ENCODE measurements at places on chromosomes 2 and 18. TPM values are rescaled to one million over a fixed set of nuclear protein-coding genes. Genes with fewer than 3 reads are reported as not detected.

SP140 gene
- not detected for polyA plus RNA-seq

PDE1A gene
- polyA plus RNA-seq: 6.2 TPM

ANKRD30B gene
- not detected for polyA plus RNA-seq

C2orf72 gene
- polyA plus RNA-seq: 14.1 TPM

PPIL3 gene
- 17.1 TPM for polyA plus RNA-seq

ARHGAP28 gene
- 1.2 TPM for polyA plus RNA-seq

SERPINB11 gene
- polyA plus RNA-seq: not detected

ADD2 gene
- 67.0 TPM for polyA plus RNA-seq

TMEM150A gene
- 5.6 TPM for polyA plus RNA-seq

CD28 gene
- polyA plus RNA-seq: 0.15 TPM

LYPD1 gene
- 8.0 TPM for polyA plus RNA-seq

D2HGDH gene
- polyA plus RNA-seq: 5.2 TPM

AGXT gene
- polyA plus RNA-seq: 1.1 TPM

CDKL4 gene
- polyA plus RNA-seq: not detected

FNDC4 gene
- polyA plus RNA-seq: 23.0 TPM

FBXO15 gene
- polyA plus RNA-seq: 2.5 TPM

DIPK1C gene
- polyA plus RNA-seq: 10.0 TPM

MOGAT1 gene
- polyA plus RNA-seq: not detected

TAF4B gene
- 0.12 TPM for polyA plus RNA-seq

EPHA4 gene
- 6.1 TPM for polyA plus RNA-seq

ITM2C gene
- polyA plus RNA-seq: 519 TPM

CDK15 gene
- polyA plus RNA-seq: not detected

ETAA1 gene
- 1.4 TPM for polyA plus RNA-seq

RAB6C gene
- 0.29 TPM for polyA plus RNA-seq

PID1 gene
- 57.0 TPM for polyA plus RNA-seq

NEB gene
- 8.4 TPM for polyA plus RNA-seq

NEU2 gene
- polyA plus RNA-seq: not detected

AOX1 gene
- 0.44 TPM for polyA plus RNA-seq

IL36G gene
- polyA plus RNA-seq: not detected

NCKAP5 gene
- 1.1 TPM for polyA plus RNA-seq

PFN4 gene
- polyA plus RNA-seq: 0.59 TPM

CENPA gene
- 15.8 TPM for polyA plus RNA-seq

LINC00305 gene
- polyA plus RNA-seq: not detected

IL37 gene
- not detected for polyA plus RNA-seq

CFAP53 gene
- 0.80 TPM for polyA plus RNA-seq

BOLL gene
- not detected for polyA plus RNA-seq

COA5 gene
- 28.3 TPM for polyA plus RNA-seq

OST4 gene
- 361 TPM for polyA plus RNA-seq

OTOS gene
- polyA plus RNA-seq: 3.5 TPM

ABCG5 gene
- polyA plus RNA-seq: not detected

TM4SF20 gene
- polyA plus RNA-seq: not detected

CNRIP1 gene
- polyA plus RNA-seq: 32.8 TPM

RPRM gene
- polyA plus RNA-seq: 29.6 TPM

ALPG gene
- polyA plus RNA-seq: not detected

REG1B gene
- polyA plus RNA-seq: not detected

APOB gene
- 0.07 TPM for polyA plus RNA-seq

HOXD12 gene
- polyA plus RNA-seq: 1.3 TPM

TOGARAM2 gene
- 0.71 TPM for polyA plus RNA-seq

SOWAHC gene
- polyA plus RNA-seq: 3.0 TPM

MC4R gene
- not detected for polyA plus RNA-seq

ACMSD gene
- polyA plus RNA-seq: not detected

RNF181 gene
- 145 TPM for polyA plus RNA-seq

METTL5 gene
- polyA plus RNA-seq: 35.3 TPM

LYPD6B gene
- polyA plus RNA-seq: 0.22 TPM

FASTKD2 gene
- polyA plus RNA-seq: 7.0 TPM

SERPINB12 gene
- not detected for polyA plus RNA-seq

CROCC2 gene
- not detected for polyA plus RNA-seq

LYG2 gene
- polyA plus RNA-seq: not detected

SALL3 gene
- polyA plus RNA-seq: 4.7 TPM

All from brain (organoid and tissue), 16 donors.